ENCODE measurements at places on chromosomes 4 and X.

DNA sequence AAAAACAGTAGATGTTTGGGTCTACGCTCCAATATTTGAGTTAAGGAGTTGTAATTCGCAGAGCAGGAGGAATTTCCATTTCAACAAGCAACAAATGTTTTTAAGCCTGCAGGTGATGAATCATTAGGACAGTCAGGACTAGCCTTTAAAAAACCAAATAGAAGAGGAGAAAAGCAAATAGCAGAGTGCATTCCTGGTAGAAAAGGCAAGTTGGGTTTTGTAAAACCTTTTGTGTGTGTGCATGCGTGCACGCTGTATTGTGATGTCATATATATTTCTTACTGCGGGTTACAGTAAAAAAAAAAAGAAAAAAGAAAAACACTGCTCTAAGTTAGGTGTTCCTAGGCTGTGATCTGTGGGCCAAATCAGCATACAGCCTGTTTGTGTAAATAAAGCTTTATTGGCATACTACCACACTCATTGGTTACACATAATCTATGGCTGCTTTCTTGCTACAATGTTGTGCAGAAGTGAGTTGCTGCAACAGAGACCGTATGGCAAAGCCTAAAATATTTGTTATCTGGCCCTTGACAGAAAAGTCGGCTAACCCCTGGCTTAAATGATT is 135.6 kb downstream of the MID1 start:
- no peak for DNase-seq

DNA sequence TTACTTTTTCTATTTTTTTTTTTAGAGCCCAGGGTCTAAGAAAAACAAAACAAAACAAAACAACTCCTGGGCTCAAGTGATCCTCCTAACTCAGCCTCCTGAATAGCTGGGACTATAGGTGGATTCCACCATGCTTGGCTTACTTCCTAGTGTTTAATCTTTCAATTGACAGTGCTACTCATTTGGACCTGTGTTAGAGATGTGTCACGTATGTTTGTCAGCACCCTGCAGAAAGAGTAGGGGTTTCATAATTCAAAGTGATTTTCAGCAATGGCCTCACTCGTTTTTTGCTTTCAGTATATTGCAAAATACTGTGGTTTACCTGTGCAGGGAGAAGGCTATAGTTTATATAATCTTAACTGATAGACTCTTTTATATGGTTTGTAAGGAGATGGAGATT is 71.6 kb upstream of the TEX13D start:
- DNase-seq, result no peak

GRCh38 chr4:76809594-76810305 is 88.2 kb downstream of the SOWAHB start:
- no peak for DNase-seq

- no peak for DNase-seq
Measured at GRCh38 chr4:169341490-169341889, 70.7 kb upstream of the SH3RF1 start.

GRCh38 chrX:13464599-13465275 is 104.7 kb upstream of the EGFL6 start:
- DNase-seq, result no peak

- DNase-seq, result no peak
Measured at GRCh38 chrX:154333837-154334271, 38.3 kb downstream of the TKTL1 start.

GRCh38 chr4:3118312-3118711 is 43.8 kb downstream of the HTT start:
- DNase-seq, result no peak

- no peak for DNase-seq
Measured at GRCh38 chrX:98795636-98796035, 1614.4 kb downstream of the PCDH19 start.

DNA sequence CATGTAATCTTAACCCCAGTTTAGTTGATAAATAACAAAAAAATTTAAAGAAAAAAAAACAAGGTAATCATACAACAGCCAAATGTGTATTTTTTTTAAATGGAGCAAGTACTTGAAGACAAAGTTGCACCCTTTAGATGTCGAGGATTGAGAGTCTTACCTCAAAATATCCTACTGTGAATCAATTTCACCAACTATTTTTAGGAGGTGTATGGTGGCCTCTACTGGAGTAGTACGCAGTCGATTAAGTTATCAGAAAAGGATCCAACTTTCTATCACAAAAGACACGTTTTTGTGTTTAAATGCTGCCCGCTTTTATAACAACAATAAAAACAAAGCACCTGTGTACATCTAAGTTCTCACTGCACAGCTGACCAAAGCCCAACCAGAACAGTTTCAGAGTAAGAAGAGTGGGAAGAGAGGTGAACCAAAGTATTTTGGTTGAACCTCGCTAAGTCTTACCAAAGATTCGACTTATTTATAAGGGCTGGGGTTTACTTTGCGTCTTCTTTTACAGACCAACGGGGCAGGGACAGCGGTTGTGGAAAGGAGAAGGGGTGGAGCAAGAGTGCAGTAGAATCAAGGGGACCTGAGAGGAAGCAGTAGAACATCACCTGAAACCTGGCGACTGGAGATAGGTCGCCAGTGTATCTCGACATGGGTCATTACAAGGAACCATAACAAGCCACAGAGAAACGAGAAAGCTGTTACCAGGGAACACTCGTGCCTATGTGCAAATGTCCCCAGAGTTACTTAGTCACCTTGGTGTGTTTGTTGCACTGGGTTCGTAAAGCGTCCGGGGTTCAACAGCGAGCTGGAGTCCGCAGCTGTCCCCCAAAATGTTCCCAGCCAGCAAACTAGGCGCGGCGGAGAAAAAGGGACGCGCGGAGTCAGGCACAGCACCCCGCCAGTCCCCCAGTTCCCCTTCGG is 1.1 kb downstream of the RPS6KA6 start:
- DNase-seq, result no peak

DNA sequence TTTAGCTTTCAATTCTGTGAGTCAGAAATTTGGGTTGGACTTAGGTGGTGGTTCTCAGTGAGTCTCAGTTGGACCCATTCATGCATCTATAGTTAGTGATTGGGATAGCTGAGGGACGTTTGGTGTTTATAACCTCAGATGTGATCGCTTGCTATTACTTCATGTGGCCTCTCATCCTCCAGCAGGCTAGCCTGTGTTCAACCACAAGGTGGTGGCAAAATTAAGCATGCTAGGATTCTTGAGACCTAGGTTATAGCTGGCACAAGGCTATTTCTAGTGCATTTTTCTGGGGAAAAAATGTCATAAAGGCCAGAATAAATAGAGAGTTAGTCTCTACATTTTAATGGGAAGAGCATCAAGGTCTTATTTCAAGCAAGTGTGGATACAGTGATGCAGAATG is 10.9 kb upstream of the GRPR start:
- DNase-seq, result no peak

DNA sequence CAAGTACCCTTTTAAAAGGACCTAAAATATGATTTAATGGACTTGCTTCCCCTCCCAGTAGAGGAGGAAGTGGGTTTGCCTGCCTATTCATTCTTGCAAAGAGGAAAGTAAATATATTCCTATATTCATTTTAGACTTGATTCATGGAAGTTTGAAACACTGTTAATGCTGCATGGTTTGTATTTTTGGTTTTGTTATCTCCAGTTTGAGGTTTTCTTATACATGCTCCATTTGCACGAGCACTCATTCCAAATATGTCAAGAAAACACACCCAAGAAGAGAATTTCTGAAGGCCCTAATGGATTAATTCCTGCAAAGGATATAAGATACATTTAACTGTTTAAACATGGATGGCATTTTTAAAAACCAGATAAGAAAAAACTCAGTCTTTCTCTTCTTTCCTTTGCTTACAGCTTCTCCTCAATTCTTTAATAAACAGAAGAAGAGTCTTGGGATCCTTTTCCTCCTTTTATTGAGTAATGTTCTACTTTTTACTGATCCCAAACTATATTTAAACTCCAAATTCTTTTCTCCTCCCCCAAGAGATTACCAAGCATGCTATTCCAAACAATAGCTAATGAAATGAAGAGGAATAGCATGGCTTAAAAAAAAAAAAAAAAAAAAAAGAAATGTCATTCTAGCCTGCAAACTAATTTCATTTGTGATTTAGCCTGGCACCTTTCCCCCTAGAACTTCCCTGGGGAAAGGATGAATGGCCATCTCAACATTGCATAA is 54.6 kb upstream of the LDB2 start:
- DNase-seq, result no peak

DNA sequence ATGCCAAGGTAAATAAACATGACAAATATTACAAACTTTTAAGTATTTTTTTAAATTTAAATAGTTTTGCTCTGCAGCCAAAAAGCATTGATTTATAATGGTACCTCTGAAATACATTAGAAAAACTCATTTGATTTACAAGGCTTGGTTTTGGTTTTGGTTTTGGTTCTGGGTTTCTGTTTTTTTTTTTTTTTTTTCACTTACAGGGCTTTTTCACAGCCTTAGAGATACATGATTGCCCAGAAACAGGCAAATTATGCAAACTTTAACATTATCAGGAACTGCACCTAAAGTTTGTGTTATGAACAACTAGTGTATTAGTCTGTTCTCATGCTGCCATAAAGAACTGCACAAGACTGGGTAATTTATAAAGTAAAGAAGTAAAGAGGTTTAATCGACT is 196.4 kb upstream of the DDX53 start:
- no peak for DNase-seq

GRCh38 chrX:41110801-41111625 is 25.8 kb downstream of the USP9X start:
- no peak for DNase-seq

- no peak for DNase-seq
Measured at GRCh38 chr4:161403781-161404180, 760.0 kb downstream of the FSTL5 start.

GRCh38 chr4:108972613-108973283 is 209.9 kb upstream of the ETNPPL start:
- no peak for DNase-seq

- DNase-seq, result no peak
Measured at GRCh38 chr4:148311526-148311925, 130.7 kb downstream of the NR3C2 start.

- DNase-seq, result no peak
Measured at GRCh38 chr4:113499696-113500095, 261.8 kb downstream of the CAMK2D start.

DNA sequence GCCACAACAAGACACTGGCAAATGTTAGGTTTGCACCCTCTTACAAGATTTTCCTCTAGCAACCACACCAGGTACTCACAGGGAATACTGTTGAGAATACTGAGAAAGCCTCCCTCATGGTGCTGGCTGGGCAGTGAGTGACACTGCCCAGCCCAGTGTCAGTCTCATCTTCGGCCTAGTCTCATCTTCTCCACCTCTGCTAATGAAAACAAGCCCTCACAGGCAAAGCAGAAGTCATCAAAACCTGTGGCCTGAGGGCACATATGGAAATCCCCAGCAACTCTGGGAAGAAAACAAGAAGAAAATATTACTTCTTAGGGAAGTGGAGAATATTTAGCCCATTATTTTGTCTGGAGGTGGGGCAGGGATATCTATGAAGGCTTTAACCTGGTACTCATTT is 7.9 kb upstream of the ADAM29 start:
- DNase-seq, result no peak

GRCh38 chr4:151824656-151825055 is 63.8 kb upstream of the GATB start:
- DNase-seq, result no peak

GRCh38 chr4:110104661-110105060 is 93.8 kb downstream of the ELOVL6 start:
- DNase-seq, result no peak

GRCh38 chr4:183757060-183757459 is 98.0 kb downstream of the TRAPPC11 start:
- no peak for DNase-seq

DNA sequence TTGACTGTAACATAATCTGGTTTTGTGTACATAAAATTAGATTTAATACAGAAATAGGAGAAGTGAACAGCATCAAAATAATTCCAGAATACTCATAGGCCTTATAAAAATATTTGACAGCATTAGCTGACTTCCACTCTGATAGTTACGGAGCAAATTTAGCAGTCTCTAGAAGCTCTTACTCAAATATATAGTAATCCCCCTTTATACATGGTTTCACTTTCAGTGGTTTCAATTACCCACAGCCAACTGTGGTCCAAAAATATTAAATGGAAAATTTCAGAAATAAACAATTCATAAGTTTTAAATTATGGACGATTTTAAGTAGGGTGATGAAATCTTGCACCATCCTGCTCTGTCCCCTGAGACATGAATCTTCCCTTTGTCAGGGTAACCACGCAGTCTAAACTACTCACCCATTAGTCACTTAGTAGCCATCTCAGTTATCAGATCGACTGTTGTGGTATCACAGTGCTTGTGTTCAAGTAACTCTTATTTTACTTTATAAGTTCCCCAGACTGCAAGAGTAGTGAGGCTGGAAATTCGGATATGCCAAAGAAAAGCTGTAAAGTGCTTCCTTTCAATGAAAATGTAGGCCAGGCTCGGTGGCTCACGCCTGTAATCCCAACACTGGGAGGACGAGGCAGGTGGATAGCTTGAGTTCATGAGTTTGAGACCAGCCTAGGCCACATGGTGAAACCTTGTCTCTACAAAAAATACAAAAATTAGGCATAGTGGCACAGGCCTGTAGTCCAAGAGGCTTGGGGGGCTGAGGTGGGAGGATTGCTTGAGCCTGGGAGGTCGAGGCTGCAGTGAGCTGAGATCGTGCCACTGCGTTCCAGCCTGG is 17.2 kb upstream of the RTL9 start:
- DNase-seq, result no peak

DNA sequence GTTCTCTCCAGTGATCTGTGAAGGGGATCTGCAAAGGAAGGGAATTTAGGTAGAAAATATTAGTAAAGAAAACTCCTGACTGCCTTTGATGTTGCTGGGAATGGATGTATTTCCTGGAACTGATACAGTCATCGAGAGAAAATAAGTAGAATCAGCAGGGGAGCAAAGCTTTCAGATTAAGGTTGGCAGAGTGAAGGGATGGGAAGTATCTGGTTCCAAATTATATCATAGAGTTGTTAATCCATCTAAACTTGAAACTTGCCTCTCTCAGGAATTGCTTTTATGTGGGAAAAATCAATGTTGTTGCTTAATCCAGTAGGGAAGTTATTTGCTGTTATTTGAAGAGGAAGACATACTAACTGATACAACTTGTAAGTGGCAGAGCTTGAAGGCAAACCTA is 19.3 kb downstream of the EPHA5 start:
- no peak for DNase-seq

DNA sequence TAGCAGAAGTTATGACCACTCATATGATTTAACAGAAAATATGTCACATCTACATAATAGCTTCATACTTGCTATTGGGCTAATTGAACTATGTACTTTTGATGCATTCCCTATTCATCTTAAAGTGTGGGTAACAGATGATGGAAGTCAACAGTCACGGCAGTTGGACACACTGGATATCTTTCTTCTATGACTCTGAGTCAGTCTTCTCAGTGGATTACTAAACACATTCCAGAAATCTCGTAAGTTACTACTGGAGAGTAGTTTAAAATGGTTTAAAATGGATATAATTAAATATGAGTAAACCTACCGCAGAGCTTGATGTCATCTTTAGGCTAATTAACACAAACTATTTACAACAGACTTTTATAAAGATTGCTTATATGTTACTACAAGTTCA is 30.1 kb upstream of the CFAP299 start:
- no peak for DNase-seq

GRCh38 chrX:72122621-72123337 is 8.9 kb downstream of the RTL5 start:
- no peak for DNase-seq
